ENCODE measurements at places on chromosomes 3 and 15.

DNA sequence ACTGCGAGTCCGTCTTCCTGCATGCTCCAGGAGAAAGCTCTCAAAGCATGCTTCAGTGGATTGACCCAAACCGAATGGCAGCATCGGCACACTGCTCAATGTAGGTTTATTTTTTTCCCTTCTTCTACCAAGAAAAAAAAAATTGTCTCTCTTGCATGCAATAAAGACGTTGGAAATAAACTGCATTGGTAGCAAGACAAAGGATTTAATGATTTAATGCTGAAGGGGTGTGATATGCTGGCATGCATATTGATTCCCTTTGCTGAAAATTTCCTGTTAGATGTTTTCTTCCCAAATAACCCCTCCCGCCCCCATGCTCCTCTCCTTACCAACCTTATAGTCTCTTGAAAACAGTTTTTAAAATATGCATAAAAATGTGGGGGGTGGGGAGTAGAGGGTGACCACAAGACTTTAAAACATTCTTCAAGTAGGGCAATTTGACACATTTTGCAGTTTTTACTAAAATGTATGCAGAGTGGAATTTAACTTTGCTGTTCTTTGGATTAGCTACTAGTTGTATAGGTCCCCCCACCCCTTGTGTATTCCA is 799 bp downstream of the RARB start:
- DNase-seq = no peak

DNA sequence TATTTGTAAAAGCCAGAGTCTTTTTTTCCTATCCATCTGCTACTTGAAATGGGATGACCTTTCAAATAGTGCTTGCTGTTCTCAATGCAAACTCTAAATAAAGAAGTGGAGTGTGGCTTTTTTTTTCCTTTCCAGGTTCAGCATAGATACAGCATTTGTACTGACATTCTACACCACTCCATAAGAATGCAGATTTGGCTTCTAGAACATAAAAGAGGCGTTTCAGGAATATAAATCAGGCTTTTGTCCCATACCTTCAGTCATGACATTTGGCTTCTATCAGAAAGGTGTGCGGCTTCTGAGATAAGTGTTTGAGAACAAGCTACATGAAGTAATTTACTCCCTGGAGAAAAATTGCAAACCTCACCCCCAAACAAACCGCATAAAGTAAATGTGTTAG is 553.1 kb downstream of the FHIT start:
- no peak for DNase-seq

DNA sequence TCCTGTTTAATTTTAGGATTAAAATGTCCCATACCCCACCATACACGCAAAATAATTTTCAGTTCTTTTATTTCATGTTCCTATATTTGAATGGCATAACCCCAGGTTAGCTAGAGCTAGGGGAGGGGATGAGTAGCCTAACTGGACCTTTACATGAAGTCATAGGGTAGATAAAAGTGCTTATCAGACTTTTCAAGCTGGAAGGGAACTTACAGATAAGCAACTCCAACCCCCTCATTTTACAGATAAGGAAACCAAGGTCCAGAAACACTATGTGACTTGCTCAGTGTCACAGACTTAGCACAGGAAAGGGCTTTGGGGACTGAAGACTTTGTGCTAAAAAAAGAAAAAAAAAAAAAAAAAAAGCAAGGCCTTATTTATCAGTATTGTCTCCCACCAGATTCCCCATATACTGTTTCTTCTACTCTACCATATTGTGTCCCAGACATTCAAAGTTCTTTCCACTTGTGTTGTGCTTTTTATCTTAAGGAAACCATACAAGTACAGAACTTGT is 10.6 kb upstream of the TNIK start:
- DNase-seq = no peak

DNA sequence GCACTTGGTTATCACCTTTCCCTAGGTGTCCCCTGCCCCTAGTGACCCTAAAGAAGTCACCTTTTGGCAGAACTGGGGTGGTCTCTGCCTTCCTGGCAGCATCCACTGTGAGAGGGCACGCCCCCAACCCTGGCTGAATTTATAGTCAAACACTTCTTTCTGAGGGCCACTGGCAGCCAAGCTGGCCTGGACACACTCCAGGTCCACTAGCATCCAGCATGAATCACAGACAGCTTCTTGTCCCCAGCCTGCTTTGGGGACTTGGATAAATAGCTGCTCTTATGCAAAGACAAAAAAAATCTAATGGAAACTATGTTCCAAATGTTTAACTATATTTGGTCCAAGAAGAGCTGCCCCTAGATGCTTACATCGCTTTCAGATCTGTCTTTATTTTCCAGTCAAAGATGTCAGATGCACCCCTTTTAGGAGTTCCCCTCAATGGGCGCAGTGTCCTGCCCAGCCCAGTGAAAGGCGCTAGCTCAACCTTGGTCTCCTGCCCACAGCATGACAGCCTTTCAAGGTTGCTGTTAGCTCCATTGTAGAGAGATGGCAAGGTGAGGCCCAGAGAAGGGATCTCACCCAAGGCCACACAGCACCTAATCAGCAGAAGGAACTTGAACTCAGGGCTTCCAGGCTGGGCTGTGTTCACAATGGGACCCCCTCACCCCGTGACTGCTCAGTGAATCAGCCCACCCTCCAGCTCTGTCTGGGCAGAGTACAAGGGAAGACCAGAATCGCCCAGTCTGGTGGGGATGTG is 7.0 kb downstream of the RASL12 start:
- no peak for DNase-seq

Data from NCI-H1417 treated with DMSO at 0.1 percent for 48 hours (cell line).